ENCODE measurements at places on chromosomes 3 and 15.

DNA sequence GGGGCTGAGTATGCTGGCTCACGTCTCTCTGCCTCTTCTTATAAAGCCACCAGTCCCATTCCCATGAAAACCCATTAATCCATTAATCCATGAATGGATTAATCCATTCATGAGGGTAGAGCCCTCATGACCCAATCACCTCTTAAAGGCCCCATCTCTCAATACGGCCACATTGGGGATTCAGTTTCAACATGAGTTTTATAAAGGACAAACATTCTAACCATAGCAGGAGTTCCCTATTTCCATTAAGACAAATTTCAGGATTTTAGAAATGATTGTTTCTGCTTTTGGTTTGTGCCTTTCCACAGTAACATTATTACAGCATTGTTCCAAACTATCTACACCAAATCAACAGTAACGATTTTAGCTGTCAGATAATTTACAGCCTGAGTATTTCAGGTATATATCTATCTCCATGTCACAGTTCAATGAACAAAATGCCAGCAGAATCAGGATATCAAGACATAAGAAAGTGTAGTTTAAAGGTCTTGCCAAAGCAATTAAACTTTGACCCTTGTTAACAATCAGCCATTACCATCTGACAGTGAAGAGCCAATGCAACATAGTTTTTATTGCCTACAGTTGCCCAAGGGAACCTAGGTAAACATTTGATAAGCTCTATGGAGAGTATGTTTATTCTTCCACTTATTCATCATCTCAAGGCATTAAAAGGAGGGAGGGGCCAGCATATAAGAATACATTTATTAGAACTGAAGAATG is 3.8 kb downstream of the TSPAN3 start:
- DNase-seq = peak; percentile 73

DNA sequence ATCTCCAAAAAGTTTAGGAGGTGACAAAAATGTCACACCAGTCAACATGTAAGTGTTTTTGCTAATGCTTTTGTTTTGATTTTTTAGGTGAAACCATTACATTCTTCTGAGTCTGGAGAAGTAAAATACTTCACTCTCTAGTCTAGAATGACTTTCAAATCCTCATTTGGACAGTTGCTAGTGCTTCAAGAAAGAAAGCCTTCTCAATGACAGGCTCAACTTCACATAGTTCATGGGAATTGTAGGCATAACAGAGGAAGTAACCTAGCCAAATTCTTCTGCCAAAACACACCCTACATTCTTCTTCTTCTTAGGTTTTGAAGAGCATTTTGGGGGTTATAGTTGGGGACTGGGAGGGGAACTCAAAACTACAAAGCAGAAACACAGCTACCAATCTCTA is 29.4 kb upstream of the HEG1 start:
- no peak for DNase-seq

GRCh38 chr15:50168783-50169411 is 13.1 kb upstream of the SLC27A2 start:
- DNase-seq = peak; percentile 25

- peak; percentile 28 for DNase-seq
Measured at GRCh38 chr15:100778831-100779288, 100.8 kb upstream of the ALDH1A3 start.

All from hepatocyte (in vitro differentiated cells).